ENCODE measurements at places on chromosomes 6 and 20.

GRCh38 chr6:11062715-11063114 lies 18.6 kb upstream of the ELOVL2 start:
- DNase-seq = no peak

DNA sequence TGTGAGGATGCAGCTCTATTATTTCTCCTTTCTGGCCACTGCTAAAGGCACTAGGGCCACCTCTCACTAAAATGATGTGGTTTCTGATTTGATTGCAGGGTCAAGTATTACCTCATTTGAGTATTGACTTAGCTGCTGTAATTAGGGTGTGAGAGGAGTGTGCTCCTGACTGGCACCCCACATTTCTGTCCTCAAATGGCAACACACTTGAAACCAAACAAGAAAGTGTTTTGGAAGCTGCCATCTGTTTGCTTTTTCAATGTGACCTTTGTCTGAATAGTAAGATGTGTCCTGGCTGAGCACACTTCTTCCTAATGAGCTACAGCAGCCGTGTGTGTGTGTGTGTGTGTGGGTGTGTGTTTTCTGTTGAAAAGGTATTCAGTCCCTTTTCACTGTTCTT lies 62.8 kb upstream of the SCP2D1 start:
- no peak for DNase-seq

GRCh38 chr20:36585410-36586125 lies 12.2 kb downstream of the TGIF2 start:
- DNase-seq = no peak

DNA sequence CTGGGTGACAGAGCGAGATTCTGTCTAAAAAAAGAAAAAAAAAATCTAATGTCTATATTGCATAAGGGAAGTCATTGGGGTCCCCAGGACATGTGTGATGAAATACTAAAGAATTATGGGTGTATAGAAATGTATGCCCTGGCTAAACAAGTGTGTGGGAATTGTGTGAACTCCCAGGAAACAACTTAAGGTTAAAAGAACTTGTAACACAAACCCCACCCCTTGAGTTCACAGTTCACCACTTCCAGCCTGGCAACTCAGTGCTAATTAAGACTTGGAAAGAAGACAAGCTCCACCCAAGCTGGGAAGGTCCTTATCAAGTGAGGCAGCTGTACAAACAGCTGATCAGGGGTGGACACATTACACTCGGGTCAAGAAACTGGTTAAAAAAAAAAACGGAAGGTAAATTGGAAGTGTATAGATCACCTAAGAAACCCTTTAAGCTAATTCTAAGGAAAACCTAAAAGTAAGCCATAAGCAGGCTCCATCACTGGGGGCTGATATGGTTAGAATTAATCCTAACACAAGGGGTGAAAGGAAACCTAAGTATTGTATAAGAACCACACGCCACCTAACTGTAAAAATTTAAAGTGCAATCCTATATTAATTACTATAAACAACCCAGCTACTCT lies 25.2 kb downstream of the HLA-A start:
- no peak for DNase-seq

GRCh38 chr6:117483004-117483644 lies 650 bp downstream of the DCBLD1 start:
- peak; percentile 81 for DNase-seq

GRCh38 chr6:100880149-100880852 lies 828 bp downstream of the ASCC3 start:
- DNase-seq = no peak

DNA sequence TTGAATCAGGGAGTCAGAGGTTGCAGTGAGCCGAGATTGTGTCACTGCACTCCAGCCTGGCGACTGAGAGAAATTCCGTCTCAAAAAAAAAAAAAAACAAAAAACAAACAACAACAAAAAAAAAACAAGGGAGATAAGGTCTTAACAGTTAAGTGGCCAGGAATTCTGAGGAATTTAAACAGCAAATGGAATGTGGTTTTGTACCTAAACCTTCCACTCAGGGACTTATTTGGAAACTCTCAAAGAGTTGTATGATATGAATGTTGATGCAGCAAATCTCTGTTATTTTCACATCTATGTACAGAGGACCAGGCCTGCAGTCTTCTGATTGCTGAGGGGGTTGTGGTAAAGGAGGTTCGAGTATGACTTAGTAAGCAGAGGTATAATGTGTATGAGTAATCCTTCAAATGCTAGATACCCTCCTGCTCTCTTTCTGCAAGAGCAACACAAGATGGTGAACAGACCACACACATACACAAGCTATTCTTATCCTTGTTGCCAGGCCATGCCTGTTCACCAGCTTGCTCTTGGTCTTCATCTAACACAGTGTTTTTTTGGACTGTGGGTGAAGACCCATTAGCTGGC lies 174.9 kb upstream of the SCGN start:
- no peak for DNase-seq

DNA sequence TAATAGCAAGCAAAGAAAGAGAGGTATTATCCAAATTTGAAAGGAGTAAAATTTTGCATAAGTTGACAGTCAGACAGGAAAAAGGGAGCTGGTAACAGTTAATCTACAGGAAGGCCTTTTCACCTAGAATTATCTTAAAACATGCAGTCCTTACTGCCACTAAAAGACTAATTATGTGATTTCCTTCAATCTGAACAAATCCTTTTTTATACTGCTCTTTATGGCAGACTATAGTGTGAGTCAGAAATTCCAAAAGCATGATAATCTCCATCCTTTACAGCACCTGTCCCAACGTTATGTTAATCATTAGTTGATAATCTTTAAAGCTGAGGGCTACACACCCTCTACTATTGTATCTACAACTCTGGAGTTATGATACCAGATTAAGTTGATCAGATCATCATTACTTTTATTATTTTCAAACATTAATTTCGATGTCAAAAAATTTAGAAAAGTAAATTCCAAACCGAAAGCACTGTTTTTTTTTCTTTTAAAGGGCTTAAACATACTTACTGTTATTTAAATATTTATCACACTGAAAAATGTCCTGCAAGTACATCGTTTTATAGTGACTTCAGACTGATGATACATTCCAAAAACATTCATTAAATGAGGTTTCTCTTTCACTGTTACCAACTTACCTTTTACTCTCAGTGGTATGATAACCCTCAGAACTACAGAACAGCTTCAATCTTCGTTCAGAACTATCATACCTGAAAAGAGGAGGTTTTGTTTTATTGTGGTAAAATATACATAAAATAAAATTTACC lies 33.2 kb upstream of the AKAP7 start:
- no peak for DNase-seq

DNA sequence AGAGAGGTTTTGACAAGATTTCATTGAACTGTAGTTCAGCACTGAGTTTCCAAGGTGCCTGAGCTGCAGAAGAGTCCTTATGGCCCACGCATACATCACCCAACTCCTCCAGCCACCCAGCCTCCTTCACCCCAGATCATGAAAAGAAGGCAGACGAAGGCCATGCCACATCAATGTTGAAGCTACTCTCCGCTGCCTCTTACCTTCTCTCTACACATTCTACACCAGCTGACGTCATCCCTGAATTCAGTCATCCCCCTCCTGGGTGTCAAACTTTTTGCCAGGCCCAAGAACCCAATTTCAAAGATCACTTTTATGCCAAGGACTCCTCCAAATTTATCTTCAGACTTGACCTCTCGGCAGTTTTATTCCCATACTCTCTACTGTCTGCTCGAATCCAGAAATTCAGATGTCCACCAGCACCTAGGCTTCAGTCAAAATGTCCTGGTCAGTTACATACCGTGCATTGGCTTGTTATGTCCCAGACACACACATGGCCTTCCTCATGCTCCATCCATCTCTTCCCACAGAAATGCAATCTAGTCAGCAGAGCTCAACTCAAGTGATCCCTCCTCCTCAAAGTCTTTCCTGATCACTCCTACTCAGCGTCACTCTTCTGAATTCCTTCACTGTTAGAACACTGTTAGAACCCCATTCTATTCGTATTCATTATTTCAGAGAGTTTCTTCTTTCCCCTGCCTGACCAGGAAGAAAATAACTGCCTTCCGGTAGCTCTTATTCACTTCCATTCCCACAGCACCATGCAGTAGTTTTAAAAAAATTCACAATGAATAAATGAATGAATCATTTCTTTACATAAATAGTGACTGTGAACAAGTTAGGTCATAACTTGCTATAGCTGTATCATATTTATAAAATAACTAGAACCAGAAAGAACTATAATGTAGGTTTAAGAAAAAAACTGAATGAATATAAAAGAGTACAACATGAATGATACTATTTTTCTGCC lies 11.5 kb downstream of the ATXN1 start:
- DNase-seq = no peak

- DNase-seq = no peak
Observed at GRCh38 chr6:44129841-44130322, 2.5 kb downstream of the TMEM63B start.

- no peak for DNase-seq
Observed at GRCh38 chr6:97136626-97137358, 146.2 kb downstream of the MMS22L start.

DNA sequence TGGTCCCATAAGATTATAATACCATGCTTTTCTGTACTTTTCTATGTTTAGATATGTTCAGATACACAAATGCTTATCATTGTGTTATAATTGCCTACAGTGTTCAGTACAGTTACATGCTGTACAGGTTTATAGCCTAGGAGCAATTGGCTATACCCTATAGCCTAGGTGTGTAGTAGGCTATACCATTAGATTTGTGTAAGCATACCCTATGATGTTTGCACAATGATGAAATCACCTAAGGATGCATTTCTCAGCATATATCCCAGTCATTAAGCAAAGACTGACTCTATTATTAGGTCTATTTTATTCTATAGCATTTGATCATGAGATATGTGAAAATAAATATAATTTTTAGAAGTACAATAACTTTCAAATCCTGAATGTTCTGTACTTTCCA lies 36.6 kb downstream of the HCRTR2 start:
- no peak for DNase-seq

- no peak for DNase-seq
Observed at GRCh38 chr20:50663095-50663821, 28.1 kb downstream of the RIPOR3 start.

DNA sequence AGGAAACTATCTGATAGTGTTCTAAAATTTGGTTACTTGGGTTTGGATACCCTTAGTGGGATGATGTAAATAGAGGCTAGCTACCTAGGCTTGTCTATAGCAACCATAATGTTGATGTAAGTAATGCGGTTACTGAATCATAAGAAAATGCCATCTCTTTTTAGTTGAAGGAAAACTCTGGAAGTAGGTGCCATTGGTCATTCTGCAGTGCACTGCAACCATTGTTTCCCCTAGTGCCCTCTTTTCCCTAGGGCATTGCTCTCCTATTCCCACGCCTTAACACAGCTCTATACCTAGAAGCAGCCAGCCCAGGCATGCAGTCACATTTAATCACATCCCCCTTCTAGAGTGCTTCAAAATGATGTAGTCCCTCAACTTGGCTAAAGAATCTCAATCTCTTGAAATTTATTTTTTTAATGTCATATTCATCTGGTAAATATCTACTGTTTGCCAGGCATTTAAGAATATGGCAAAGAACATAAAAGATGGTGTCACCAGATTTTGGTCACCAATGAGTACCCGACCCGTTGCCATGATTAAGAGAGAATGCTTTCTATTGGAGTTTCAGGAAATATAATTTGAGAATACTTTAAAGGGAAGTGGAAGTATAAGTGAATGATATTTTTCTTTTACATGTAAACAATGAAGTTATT lies 10.4 kb downstream of the LOC128125822 start:
- DNase-seq = no peak

- no peak for DNase-seq
Observed at GRCh38 chr6:135983718-135984343, 132.3 kb downstream of the PDE7B start.

DNA sequence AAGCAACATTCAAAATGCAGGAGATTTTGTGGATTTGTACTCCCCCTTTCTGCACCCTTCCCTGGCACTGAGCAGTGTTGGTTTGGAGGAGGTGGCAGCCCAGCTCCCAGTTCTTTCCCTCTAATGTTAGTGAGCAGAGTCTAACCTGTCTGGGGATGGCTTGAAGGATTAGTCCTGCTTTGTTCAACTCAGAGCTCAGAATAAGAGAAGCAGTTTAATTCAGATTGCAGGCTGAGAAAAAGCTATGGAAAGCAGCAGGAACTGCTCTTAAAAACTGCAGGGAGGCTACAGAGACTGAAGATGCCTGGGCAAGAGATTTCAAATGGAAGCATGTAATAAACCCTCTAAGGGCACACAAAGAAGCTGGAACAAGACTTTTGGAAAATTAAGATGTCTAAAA lies 223.4 kb upstream of the GGTLC1 start:
- DNase-seq = no peak

GRCh38 chr6:165850434-165851019 lies 187.5 kb upstream of the PDE10A start:
- DNase-seq = no peak

DNA sequence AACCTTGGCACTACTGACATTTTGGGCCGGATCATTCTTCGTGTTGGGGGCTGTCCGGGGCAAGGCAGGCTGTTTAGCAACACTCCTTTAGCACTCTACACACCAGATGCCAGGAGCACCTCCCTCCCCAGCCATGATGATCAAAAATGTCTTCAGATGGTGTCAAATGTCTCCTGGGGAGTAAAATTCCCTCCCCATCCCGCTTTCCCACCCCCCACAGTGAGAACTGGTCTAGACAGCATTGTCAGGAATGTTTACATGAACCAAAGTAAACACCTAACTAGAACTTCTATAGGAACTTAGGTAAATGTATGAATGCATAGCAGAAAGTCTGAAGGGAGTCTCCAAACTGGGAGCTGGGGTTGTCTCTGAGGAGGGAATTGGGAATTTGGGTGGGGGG lies 70.0 kb upstream of the TOP1 start:
- DNase-seq = no peak

DNA sequence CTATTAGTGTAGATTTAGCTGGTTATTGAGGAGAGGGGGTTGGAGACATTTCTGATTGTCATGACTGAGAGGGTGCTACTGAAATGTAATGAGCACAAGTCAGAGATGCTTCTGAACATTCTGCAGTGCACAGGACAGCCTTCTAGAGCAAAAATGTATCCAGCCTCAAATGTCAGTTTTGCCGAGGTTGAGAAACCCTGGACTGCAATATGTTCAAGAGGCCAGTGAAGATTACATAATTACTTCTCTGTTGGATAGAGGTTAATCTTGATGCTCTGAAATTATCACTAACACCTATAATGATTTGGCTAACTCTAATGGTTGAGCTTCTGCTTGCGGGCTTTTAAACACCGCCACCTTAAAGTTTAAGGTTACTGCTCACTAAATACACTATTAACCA lies 3.4 kb upstream of the DUSP22 start:
- DNase-seq = no peak

All from Right ventricle myocardium inferior (tissue), 1 donor.